ENCODE measurements at places on chromosomes 4 and X. TPM values are rescaled to one million over a fixed set of nuclear protein-coding genes. Genes with fewer than 3 reads are reported as not detected.

PIM2 gene
- 9.1 TPM for total RNA-seq

GIMD1 gene
- total RNA-seq, result not detected

ELK1 gene
- 21.9 TPM for total RNA-seq

DNA sequence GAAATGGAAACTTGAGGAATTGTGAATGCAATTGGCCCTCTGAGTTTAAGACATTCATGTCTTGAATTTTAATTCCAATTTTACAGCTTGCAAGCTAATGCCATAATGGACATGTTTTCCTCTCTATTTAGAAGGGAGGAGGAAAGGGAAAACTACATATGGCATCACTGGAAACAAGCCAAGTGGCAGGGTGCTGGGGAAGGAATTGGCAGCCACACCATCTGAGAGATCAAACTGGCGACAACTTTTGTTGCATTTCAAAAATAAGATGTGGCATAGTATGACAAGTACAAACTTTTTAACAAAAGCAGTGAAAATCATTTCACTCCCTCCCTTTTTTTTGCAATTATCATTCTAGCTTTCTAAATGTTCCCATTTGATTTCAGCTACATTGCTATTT lies 615.6 kb downstream of the CENPC start:
- DNase-seq, result no peak
- H3K4me3 ChIP-seq, result no peak overlapping the region
- no peaks in the 10 kb centered on the region for H3K36me3 ChIP-seq
- no peaks in the 10 kb centered on the region for H3K27me3 ChIP-seq
- H3K4me1 ChIP-seq, result no peaks in the 10 kb centered on the region
- no peak overlapping the region for H3K27ac ChIP-seq

GRCh38 chr4:112747036-112747435 lies 110.1 kb downstream of the LARP7 start:
- H3K4me3 ChIP-seq, result no peak overlapping the region
- no peak for DNase-seq
- H3K27ac ChIP-seq, result peak overlapping the region; percentile 64
- no peaks in the 10 kb centered on the region for H3K4me1 ChIP-seq
- no peaks in the 10 kb centered on the region for H3K27me3 ChIP-seq

- H3K4me1 ChIP-seq, result peaks cover 5% of the 10 kb centered on the region
- no peak overlapping the region for H3K27ac ChIP-seq
- H3K4me3 ChIP-seq, result no peak overlapping the region
Observed at GRCh38 chrX:22135994-22136684, 104.0 kb downstream of the PHEX start.

DNA sequence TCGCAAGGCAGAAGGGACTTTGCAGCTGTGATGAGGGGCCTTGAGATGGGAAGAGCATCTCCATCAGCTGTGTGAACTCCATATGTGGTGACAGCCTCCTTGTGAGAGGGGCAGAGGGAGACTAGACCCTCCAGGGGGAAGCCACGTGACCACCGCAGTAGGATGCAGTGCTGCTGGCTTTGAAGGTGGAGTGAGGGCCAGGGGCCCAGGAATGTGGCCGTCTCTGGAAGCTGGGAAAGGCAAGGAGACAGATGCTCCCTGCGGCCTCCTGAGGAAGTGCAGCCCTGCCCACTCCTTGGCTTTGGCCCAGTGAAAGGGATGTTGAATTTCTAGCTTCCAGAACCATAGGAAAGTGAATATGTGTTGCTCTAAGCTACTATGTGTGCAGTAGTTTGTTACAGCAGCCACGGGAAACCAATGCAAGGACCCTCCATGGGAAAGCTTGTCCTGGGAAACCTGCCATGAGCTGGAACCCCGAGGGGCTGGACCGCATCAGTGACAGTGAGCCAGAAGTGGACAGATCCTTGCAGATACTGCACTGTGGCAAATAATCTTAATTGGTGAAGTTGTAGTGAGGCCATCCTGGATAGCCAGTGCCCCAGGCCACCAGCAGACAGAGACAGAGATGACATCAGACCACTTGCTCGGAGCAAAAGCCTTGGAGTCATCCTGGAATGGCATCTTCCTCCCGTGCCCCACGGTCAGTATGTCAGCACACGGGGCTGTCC lies 35.4 kb upstream of the SORCS2 start:
- DNase-seq, result no peak
- no peaks in the 10 kb centered on the region for H3K36me3 ChIP-seq
- no peak overlapping the region for H3K4me3 ChIP-seq
- H3K27ac ChIP-seq, result no peak overlapping the region
- no peaks in the 10 kb centered on the region for H3K27me3 ChIP-seq
- no peaks in the 10 kb centered on the region for H3K4me1 ChIP-seq

- peak; percentile 50 for DNase-seq
- H3K36me3 ChIP-seq, result no peaks in the 10 kb centered on the region
- H3K4me3 ChIP-seq, result no peak overlapping the region
- H3K27me3 ChIP-seq, result no peaks in the 10 kb centered on the region
- no peaks in the 10 kb centered on the region for H3K4me1 ChIP-seq
- H3K27ac ChIP-seq, result peak overlapping the region; percentile 41
Observed at GRCh38 chr4:186020106-186020792, 48.7 kb upstream of the TLR3 start.

DNA sequence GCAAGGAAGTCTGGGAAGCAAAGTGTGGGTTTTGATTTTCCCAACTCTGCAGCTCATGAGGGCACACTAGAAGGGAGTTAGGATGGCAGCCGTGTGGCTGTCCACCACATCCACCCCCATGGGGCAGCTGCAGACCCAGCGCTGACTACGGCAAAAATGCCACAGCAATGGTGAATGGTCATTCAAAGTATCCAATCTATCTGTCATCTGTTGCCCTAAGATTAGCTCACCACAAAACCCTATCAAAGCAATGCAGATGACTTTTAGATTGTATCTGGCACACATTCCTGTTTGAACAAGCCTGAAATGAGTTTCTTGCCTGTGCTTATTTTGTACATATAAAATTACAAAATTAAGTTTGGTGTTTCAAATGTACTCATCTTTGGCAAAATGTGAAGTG lies 29.7 kb upstream of the HPSE start:
- no peak overlapping the region for H3K27ac ChIP-seq
- DNase-seq, result no peak
- no peaks in the 10 kb centered on the region for H3K4me1 ChIP-seq
- H3K36me3 ChIP-seq, result no peaks in the 10 kb centered on the region
- no peaks in the 10 kb centered on the region for H3K27me3 ChIP-seq
- no peak overlapping the region for H3K4me3 ChIP-seq

GRCh38 chr4:151409470-151410313 lies 716 bp downstream of the FHIP1A start:
- no peak for DNase-seq
- peak overlapping the region; percentile 60 for H3K4me3 ChIP-seq
- H3K36me3 ChIP-seq, result no peaks in the 10 kb centered on the region
- no peaks in the 10 kb centered on the region for H3K4me1 ChIP-seq

DNA sequence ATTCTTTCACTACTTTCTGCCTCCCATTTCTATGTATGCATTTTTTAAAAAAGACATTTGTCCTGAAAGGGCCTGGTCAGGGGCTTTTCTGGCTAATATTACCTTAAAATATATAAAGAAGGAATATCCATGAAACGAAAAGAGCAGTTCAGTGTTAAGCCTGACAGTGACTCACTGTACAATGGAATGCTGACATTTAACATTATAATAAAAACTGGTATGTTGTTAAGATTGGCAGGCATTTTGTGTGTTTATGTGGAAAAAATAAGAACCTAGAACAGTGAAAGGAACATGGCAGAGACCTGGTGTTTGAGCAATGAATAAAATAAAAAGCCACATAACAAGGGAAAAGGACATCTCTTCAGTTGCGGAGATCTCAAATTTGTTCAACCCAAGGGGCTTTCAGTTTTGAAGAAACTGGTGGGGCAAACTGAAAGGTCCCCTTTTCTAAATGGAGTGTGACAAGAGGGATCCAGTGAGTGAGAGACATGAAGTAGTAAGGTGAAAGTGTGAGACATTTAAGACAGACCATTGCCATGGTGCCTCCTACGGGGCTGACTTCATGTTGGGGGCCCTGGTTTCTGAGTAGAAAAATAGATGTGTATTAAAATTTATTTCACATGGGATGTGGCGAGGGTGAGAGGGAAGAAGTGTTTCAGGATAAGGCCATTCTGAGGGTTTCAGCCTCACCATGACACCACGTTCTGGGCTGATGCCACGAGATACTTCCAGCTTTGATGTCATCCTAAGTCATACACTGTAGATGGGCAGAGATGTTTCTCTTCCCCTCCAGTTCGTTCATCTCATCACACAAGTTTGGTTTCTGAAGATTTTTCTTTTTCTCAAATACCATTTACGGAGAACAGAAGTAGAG lies 324.9 kb downstream of the PPP3CA start:
- no peaks in the 10 kb centered on the region for H3K4me1 ChIP-seq
- no peak overlapping the region for H3K27ac ChIP-seq
- no peak overlapping the region for H3K4me3 ChIP-seq
- no peak for DNase-seq

- peak overlapping the region; percentile 48 for H3K4me3 ChIP-seq
- peaks cover 53% of the 10 kb centered on the region for H3K4me1 ChIP-seq
- H3K27me3 ChIP-seq, result no peaks in the 10 kb centered on the region
- H3K27ac ChIP-seq, result peak overlapping the region; percentile 83
- H3K36me3 ChIP-seq, result no peaks in the 10 kb centered on the region
- peak; percentile 72 for DNase-seq
Observed at GRCh38 chrX:40109288-40110008, 11.7 kb upstream of the BCOR start.

DNA sequence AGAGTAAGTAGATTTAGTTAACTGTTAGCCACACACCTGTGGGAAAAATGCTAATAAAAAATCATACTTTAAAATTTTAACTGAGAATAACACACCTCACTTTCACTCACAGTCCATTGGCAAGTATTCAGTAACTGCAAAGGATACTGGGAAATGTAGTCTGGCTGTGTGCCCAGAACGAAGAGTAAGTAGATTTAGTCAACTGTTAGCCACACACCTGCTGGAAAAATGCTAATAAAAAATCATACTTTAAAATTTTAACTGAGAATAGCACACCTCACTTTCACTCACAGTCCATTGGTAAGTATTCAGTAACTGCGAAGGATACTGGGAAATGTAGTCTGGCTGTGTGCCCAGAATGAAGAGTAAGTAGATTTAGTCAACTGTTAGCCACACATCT lies 178.4 kb upstream of the NWD2 start:
- no peaks in the 10 kb centered on the region for H3K36me3 ChIP-seq
- H3K4me3 ChIP-seq, result no peak overlapping the region
- H3K4me1 ChIP-seq, result no peaks in the 10 kb centered on the region
- DNase-seq, result no peak

GRCh38 chrX:136431625-136432024 lies 56.1 kb upstream of the BRS3 start:
- DNase-seq, result no peak
- H3K36me3 ChIP-seq, result no peaks in the 10 kb centered on the region

DNA sequence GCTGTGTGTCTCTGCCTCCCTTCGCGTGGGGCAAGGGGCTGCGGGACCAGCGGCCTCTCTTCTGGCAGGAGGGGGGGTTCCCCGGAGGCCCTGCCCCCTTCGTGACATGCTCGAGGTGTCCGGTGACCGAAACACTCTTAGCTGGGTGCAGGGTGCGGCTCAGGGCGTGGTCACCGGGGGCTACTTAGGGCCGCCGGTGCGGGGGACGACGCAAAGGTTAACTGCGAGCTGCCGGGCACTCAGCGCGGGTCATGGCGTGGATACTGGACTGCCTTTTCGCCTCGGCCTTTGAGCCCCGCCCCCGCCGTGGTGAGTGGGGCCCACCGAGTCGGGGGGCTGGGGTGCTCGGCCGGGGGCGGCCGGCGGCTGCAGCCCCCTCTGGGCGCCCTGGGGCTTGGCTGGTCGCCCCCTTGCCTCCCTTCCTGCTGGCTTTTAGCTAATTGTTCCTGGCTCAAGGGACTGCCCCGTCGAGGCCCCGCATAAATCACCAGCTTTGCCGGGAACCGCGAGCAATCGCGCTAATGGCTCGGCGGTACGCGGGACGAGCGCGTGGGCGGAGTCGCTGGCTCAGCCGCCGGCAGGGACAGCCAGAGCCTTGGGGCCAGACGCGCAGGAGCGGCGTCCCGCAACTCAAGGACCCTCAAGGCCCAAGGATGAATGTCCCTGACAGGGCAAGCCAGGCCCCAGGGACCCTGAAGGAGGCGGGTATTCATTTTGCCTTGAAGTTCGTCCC lies at the start of gene ARHGAP36:
ARHGAP36 (plus strand) TSS at position 211 of the 733 bp plus-strand sequence. CDS start 23,320 bp downstream, outside the sequence.
- no peak within 1 kb of the TSS for H3K4me3 ChIP-seq
- no peaks in the 10 kb centered on the region for H3K4me1 ChIP-seq
- no peaks in the 10 kb centered on the region for H3K27me3 ChIP-seq
- H3K27ac ChIP-seq, result no peak within 1 kb of the TSS
- no peaks in the 10 kb centered on the region for H3K36me3 ChIP-seq

DNA sequence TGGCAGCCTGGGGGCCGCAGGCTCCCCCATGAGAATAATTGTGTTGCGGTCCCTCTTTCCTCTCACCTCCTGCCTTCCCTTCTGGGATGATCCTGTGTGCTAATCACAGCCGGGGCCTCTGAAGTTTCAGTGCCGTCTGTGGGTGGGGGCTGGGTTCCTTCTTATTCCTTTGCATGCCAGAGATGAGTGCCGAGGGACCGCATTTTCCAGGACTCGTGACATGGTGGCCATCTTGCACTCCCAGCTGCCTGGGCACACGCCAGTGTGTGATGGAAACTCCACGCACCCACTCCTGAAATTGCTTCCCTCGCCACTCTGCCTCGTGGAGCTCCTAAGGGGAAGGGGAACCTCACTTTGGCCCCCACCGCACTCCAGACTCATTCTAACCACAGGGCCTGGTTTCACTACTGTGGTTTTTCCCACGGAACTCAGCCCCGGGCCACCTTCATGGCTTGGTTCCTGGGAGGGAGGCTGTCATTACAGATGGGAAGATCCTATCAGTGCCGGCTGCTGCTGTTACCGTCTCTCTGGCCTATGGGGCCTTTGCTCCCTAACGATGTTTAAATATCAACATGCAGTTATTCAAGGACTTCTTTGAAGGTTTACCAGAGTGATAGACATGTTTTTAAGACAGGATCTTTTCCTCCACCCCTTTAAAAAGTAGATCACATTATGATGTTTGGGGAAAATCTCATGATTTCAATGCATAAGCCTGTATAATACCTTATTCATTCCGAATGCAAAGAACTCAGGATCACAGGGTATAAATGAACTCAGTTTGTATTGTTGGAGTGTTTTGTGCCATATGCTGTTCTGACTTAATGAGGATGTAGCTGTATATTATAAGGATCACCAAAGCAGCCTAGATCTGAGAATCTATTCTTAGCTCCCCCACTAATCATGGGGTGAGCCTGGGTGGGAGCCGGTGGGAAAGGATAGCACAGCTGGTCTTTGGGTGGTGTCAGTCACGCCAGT lies 89.6 kb downstream of the SORCS2 start:
- DNase-seq, result no peak
- no peak overlapping the region for H3K4me3 ChIP-seq

DNA sequence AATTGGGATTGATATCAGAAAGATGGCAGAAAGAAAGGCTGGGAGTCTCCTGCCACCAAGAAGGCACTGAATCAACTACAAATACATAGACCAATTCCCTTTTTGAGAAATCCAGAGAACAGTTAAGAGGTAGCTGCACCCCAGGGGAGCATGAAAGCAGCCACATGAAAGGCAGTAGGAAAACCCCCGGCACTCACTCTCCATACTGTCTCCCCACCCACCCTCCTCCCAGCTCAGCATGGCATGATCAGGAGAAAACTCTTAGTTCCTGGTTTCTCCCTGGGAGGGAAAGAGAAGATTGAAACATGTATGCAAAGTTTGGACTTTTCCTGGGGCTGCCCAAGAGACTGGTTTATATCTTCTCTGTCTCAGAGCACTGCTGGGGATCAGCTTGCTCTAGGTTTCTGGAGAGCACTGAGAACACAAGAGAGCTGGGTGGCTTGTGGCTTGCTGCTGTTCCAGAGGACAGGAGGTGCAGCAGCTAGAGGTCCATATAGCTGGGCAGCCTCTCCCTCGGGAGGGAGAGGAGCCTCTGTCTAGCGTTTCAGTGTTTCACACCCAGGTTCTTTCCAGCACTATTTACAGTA lies 305.7 kb downstream of the PDGFC start:
- H3K27me3 ChIP-seq, result no peaks in the 10 kb centered on the region
- H3K4me3 ChIP-seq, result no peak overlapping the region
- DNase-seq, result no peak
- no peak overlapping the region for H3K27ac ChIP-seq
